ENCODE measurements at places on chromosomes 7 and 10. TPM values are rescaled to one million over a fixed set of nuclear protein-coding genes. Genes with fewer than 3 reads are reported as not detected.

AS3MT gene
- 8.1 TPM for total RNA-seq

DNA sequence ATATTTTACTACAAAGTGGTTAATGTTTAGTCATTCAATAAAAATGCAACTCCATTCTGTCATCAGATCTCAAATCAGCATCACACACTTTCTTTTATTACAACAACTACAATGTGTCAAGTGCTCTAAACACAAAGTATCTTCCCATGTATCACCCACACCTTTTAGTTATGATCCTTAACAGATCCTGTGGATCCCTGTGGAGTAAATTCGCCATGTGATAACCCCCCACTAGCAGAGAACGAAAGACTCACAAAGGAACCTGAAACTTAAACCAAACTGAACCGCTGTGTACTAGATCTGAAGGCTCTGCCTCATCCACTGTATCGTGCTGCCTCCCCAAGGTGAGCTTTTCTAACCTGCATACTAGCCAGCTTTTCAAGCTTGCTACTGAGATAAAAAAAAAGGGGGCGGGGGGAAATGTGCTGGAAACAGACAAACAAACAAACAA lies 1.7 kb downstream of the DPY19L1 start:
- peak; percentile 54 for DNase-seq

GRCh38 chr10:86163522-86164173 lies 202.9 kb downstream of the GRID1 start:
- DNase-seq, result no peak

GRCh38 chr7:77710861-77711260 lies 14.6 kb downstream of the RSBN1L start:
- no peak for DNase-seq

- peak; percentile 61 for DNase-seq
These were observed 186.9 kb upstream of the MYO3A start for GRCh38 chr10:25747084-25747483.

Data from fibroblast of lung (primary cell).